ENCODE measurements at places on chromosomes 7 and 10. TPM values are rescaled to one million over a fixed set of nuclear protein-coding genes. Genes with fewer than 3 reads are reported as not detected.

CYP17A1 gene
- not detected for total RNA-seq

NUDCD3 gene
- total RNA-seq: 34.4 TPM

GRCh38 chr10:30238836-30239235 is 110.2 kb downstream of the MTPAP start:
- DNase-seq: no peak

DNA sequence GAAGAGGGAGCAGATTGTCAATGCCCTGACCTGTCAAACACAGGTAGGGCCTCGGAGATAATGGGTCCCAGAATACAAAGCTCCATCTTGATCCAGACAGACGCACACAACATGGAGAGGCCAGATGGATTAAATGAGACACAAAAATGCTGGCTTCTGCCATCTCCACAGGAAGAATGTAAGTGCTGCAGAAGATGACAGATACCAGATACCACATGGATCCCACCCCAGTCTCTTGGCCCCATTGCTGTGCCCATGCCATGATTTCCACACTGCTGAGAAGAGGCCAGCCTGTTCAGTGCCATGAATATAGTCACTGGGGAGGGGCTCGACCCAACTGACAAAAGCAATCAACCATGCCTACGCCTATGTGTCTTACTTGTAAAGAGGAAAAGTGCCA is 487.9 kb downstream of the PARD3 start:
- DNase-seq: no peak

GRCh38 chr7:69517985-69518704 is 80.1 kb upstream of the AUTS2 start:
- DNase-seq: no peak
